ENCODE measurements at places on chromosomes 4 and X. TPM values are rescaled to one million over a fixed set of nuclear protein-coding genes. Genes with fewer than 3 reads are reported as not detected.

SNCA gene
- total RNA-seq: 2.1 TPM

P2RY8 gene
- total RNA-seq: 120 TPM

SOX3 gene
- total RNA-seq: not detected

SLITRK2 gene
- total RNA-seq: not detected

OPRPN gene
- not detected for total RNA-seq

EPHA5 gene
- total RNA-seq: not detected

CFI gene
- total RNA-seq: not detected

TMEM187 gene
- 5.2 TPM for total RNA-seq
